ENCODE measurements at places on chromosomes 7 and 10.

GRCh38 chr7:142331941-142332340, 74.1 kb upstream of the PRSS58 start:
- DNase-seq, result no peak

DNA sequence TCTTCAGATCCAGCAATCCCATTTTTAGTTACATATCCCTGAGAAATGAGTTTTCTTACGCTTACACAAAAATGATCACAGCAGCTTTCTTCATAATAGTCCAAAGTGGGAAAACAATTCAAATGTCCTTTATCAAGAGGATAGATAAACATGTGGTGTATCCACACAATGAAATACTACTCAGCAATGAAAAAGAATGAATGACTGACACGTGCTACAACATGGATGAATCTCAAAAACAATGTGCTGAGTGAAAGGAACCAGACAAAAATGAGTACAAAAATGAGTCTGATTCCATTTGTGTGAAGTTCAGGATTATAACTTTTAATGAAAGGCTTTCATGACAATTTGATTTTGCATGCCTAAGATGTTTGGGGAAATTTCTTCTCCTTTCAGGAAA, 139.1 kb downstream of the WNT2 start:
- DNase-seq, result no peak

DNA sequence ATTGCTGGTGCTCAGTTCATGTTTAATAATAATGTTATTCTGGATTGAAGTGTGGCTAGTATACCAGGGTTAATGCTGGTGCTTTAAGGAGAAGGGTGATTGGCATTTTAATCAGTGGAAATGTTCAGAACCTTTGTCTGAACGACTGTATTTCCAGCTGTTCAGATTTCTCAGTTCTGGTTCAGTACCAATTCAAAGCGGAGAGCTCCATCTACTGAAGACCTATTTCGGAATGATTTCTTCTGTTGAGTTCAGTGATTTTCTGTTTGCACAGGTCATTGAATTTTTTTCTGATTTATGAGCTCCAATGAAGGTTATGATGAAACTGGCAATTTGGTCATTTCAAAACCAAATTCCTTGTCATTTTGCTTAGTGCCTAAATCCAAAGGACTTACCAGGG, 160.1 kb downstream of the EXOC4 start:
- DNase-seq, result no peak

GRCh38 chr7:33593611-33594010, 311.7 kb upstream of the BMPER start:
- DNase-seq, result no peak

DNA sequence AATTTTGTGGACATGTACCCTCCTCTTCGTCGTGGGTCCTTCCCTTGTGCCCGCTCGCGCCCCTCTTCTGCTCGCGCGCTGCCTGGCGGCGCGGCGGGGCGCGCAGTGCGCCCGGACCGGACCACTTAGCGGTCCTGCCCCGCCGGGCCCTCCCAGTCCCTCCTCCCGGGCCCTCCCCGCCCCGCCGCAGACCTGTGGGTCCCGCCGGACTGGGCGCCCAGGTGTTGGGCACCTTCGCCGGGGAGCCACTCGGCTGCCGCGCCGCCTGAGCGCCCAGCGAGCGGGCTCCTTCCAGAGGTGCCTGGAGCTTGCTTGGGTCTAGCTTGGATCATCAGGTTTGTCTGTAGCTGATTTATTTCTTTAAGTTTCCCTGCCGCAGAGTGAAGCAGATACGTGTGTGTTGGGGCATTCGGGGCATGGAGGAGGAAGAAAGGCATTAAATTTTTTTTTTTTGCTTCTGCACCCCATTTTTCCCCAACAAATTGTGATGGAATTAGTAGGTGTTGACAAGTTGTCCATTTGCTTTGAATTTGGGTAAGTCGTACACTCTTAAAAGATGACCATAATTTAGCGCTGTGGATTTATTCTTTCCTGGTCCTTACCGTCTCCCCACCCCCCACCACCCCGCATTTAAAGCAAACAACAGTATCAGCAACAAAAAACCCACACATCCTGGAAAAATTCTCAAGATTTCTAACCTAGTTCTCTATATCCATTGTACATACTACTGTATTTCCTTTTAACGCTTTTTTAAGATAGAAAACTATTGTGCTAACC, 905 bp downstream of the C1GALT1 start:
- DNase-seq, result peak; percentile 12

- DNase-seq, result peak; percentile 97
Observed at GRCh38 chr10:13961097-13961496, 369.6 kb downstream of the FRMD4A start.

- no peak for DNase-seq
Observed at GRCh38 chr10:130713731-130714130, 577.5 kb downstream of the GLRX3 start.

- no peak for DNase-seq
Observed at GRCh38 chr7:98163704-98164494, 47.3 kb upstream of the BHLHA15 start.

- no peak for DNase-seq
Observed at GRCh38 chr10:70674560-70675495, 2.5 kb downstream of the ADAMTS14 start.

DNA sequence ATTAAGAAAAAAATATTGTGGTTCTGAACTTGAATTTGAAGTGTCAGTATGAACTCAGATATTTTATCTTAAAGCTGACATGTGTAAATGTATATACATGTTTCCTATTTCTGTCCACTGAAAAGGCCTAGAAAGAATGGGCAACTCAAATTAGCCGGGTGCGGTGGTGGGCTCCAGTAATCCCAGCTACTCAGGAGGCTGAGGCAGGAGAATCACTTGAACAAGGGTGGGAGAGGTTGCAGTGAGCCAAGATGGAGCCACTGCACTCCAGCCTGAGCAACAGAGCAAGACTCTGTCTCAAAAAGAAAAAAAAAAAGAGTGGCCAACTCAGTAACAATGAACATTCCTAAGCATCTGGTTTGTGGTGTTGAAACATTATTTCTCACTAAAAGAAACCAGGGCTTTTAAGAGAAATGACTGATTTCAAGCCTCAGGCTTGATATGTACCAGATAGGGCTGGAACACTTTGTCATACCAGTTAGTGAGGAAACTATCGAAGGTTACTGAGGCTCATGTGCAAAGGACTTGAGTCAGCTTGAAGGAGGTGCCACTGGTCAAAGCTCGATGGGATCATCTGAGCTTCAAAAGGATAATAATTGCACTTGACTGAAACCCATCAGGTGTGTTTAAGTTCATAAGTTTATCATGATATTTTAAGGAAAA, 40.5 kb downstream of the AOAH start:
- DNase-seq, result no peak

- DNase-seq, result no peak
Observed at GRCh38 chr10:68792115-68792514, 35.2 kb upstream of the STOX1 start.

- no peak for DNase-seq
Observed at GRCh38 chr7:116572036-116572435, 47.2 kb downstream of the CAV1 start.

DNA sequence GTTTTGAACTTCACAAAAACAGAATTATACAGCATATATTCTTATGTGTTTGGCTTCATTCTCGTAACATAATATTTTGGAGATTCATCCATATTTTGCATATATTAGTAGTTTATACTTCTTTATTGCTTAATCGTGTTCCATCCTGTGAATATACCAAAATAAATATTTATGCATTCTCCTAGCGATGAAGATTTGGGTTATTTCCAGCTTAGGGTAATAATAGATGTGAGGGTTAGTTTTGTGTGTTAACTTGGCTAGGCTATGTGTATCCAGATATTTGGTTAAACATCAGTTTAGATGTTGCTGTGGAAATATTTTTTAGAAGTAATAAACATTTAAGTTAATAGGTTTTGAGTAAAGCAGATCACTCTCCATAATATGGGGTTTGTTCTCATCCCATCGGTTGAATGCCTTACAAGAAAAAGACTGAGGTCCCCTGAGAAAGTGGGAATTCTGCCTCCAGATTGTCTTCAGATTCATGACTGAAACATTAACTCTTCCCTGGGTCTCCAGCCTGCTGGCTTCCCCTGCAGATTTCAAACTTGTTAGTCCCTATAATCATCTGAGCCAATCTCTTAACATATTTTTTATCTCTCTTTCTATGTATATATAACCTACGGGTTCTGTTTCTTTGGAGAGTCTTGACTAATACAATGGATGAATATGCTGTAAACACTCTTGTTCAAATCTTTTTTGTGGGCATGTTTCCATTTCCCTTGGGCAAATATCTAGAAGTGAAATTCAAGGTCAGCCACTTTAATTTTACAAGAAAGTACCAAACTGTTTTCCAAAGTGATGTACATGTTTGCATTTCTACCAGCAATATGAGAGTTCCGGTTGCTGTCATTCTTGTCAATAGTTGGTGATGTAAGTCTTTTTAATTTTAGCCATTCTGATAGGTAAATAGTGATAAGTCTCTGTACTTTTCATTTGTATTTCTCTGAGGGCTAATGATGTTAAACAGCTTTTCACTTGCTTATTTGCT, 48.7 kb downstream of the PDK4 start:
- no peak for DNase-seq

DNA sequence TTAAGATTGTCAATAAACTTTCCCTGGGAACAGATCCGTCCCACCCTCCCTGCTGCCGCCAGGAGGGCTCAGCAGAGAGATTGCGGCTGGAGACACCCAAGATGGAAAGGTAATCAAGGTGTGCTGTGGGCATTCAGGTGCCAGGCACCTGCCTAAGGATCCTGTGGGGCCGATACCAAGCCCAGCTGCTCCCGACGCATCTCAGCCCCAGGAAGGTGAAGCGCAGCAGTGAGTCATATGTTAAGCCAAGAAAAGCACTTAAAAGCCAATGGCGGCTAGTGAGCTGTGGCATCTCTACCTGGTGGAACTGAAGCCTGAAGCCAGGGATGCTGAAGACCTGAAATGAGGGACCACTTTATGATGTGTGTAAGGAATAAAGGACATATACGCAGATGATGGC, 6.1 kb downstream of the WDR86 start:
- DNase-seq, result no peak

DNA sequence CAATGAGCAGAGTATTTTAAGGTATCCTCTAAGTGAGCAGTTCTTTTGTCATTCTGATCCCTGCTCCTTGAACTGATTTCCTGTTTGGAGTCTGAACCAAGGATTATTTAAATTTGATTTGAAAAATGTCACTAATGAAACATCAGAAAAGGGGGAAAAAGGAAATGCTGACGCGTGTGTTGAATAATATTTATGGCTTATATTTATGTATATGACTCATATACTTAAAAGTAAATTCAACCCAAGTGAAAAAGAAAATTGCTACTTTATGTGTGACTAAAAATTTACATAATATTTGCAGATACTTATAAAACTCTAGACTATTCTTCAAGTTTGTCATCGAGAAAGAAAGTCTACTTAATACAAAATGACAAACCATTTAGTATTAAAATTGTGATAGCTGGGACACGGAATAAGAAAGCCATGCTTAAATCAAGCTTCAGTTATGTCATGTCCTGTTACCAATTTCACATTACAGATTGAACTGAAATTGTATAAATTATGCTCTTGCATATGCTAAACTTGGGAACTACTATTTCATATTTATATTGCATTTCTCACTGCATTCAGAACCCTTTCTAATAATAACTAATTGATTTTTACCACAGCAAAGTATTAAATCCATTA, 649.9 kb downstream of the MAGI2 start:
- no peak for DNase-seq

DNA sequence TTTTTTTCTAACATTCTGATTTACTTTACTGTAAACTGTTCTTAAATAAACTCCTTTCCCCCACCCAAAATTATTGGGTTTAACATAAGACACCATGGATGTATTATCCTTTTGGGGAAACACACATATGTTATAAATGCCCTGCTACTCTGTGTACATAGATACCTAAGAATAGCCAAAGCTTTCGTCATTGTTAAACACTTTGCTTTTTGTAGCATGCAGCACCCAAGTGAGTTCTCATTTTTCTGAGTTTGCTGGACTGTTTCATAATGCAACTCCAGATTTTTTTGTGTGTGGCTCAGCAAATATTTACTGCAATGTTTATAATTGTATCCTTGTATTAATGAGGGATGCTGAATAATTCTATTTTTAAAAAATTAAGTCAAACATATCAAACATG, 86.9 kb downstream of the VTI1A start:
- DNase-seq, result no peak

GRCh38 chr7:136523571-136523970, 344.9 kb upstream of the CHRM2 start:
- peak; percentile 67 for DNase-seq

DNA sequence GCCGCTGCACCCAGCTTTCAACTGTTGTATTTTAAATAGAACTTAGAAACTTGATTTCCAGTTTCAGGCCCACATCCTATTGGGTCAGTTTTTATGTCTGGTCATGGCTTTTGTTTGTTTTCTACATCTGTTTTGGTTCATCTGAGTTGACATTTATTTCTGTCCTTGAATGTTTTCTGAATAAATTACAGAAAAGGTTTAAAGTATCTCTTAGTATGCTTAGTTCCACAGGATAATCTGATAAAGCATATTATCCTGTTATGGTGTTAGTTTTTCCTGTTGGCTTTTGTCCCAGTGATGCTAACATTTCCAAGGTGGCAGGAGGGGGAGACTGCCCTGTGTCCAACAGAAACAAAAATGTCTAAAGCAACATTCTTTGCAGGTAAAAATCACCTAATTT, 733.2 kb downstream of the INHBA start:
- DNase-seq, result no peak

- DNase-seq, result no peak
Observed at GRCh38 chr7:132609906-132610520, 33.7 kb upstream of the PLXNA4 start.

- DNase-seq, result peak; percentile 35
Observed at GRCh38 chr7:115009736-115010440, 88.0 kb downstream of the MDFIC start.

DNA sequence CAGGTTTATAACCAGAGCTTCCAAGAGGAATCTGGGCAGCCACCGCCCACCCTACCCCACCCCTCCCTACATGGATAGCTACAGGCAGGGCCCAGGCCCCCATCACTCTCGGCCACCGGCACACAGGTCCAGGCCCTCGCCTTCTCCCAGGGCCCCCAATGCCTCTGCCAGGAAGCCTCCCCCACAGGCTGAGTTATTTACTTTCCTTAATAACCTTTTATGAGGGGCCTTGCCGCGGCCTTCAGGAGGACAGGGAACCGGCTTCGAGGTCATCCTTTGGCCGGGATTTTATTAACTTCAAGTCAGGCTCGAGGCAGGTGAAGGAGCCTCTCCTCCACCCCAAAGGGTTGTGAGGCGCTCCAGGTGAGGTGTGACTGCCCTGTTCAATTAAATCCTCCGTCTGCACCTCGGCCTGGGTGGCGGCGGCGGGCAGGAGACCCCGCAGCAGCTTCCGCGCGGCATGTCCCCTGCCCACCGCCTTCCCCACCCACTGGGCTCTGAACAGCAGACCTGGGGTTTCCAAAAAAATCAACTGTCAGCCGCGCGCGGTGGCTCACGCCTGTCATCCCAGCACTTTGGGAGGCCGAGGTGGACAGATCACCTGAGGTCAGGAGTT, 106.5 kb downstream of the MICALL2 start:
- DNase-seq, result no peak

- DNase-seq, result no peak
Observed at GRCh38 chr7:157541295-157542067, 204.7 kb downstream of the DNAJB6 start.

DNA sequence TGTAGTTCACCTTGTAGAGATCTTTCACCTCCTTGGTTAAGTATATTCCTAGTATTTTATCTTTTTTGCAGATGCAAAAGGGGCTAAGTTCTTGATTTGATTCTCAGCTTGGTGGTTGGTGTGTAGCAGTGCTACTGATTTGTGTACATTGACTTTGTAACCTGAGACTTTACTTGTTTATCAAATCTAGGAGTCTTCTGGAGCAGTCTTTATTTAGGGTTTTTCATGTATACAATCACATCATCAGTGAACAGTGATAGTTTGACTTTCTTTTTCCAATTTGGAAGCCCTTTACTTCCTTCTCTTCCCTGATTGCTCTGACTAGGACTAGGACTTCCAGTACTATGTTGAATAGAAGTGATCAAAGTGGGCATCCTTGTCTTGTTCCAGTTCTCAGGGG, 33.8 kb downstream of the GPR22 start:
- DNase-seq, result no peak
